T-helper 22 cell (primary cell): ENCODE measurements at places on chromosomes 11 and 22.

DNA sequence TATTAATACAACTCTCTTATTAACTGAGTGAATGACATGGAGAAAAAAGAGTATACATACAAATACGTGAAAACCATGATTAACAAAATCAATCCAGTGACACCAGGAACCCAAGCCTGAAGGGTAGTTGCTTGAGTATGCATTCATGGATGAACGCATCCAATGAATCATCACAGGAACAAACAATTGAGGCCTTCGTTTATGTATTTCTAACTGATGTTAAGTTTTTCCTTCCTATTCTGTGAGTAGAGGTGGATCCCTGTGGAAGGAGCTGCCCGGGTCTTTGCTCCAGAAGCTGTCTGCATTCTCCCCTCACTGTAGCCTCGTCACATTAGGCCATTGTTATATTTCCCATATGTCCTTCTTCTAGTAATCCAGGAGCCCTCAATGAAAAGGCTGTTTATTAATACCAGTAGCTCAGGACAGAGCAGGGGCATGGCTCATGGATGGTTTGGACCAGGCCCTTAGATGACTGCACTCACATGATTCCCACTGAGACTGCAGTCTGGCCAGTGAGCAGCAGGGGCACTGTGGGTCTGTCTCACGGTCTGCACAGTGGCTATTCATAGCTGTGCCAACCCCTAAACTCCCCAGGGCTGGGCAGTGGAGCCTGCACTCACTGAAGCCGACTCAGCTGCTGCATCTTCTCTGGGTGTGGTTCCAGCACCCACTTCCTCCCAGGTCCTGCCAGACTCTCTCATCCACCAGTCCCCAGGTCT lies 128.1 kb upstream of the TOP3B start:
- no peak for DNase-seq

- DNase-seq, result no peak
Measured at GRCh38 chr22:38718414-38718813, 12.7 kb downstream of the GTPBP1 start.

GRCh38 chr11:56497010-56497409 lies 5.8 kb upstream of the OR5M8 start:
- DNase-seq, result no peak

- no peak for DNase-seq
Measured at GRCh38 chr22:35627267-35628041, 10.3 kb upstream of the MB start.

GRCh38 chr11:33774736-33775466 lies 581 bp upstream of the FBXO3 start:
- no peak for DNase-seq

GRCh38 chr22:35403356-35403755 lies 3.4 kb downstream of the MCM5 start:
- DNase-seq, result no peak

DNA sequence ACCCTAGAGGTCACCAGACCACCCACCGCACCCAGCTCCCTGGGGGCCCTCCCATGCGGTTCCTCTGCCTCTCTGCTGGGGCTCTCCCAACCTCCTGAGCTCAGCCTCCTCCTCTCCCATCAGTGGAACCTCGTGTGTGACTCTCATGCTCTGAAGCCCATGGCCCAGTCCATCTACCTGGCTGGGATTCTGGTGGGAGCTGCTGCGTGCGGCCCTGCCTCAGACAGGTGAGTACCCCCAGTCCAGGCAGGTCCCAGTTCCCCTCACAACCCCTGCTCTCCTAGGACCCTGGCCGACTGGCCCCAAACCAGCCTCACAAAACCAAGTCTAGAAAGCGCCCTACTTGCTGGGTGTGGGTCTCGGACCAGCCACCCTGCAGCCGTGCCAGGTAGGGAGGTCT lies 1.6 kb downstream of the SLC22A12 start:
- DNase-seq, result no peak

GRCh38 chr11:69086152-69087132 lies 37.7 kb downstream of the TPCN2 start:
- no peak for DNase-seq

GRCh38 chr22:36465232-36466021 lies 16.0 kb downstream of the TXN2 start:
- no peak for DNase-seq

- no peak for DNase-seq
Measured at GRCh38 chr11:40099426-40100161, 1359.9 kb downstream of the LRRC4C start.

DNA sequence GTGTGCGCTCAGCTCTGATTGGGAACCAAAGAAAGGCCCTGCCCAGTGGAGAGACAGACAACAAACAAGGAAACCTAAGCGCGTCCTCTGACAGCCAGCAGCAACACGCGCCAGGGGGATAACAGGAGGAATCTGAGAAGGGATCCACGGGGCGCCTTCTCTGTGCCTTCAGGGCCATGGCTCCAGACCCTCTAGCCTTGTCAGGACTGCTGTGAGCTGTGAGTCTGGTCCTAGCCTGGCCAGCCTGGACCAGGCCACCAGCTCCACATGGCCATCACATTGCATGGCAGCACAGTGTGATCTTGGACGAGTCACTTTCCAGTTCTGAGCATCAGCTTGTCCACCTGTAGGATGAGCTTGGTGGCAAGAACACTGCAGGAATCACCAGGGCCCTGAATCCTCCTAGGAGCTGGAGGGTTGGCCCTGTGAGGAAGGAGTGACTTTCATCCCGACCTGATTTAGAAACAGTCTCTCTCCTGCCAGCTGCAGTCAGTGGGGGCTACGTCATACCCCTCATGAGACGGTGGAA lies 11.8 kb upstream of the MGAT3 start:
- no peak for DNase-seq

DNA sequence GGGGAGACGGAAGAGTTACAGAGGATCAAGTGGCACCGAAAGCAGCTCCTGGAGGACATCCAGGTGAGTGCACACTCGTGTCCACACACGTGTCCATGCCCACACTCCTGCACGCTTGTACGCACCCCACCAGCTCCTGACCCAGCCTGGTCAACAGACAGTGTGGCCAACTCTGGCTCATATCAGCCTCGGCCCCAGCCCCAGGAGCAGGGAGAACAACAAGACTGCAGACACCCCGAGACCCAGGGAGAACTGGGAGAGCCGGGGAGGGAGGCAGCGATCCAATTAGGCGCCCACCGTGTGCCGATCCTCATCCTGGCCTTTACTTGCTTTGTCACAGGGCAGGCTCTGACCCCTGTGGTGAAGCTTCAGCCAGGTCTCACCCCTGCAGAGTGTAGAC lies 10.3 kb downstream of the CYTH4 start:
- no peak for DNase-seq

GRCh38 chr22:33274214-33275072 lies 216.3 kb upstream of the SYN3 start:
- DNase-seq, result no peak

- DNase-seq, result no peak
Measured at GRCh38 chr11:35099278-35100012, 39.5 kb upstream of the CD44 start.
